ENCODE measurements at places on chromosomes 1 and 21. TPM values are rescaled to one million over a fixed set of nuclear protein-coding genes. Genes with fewer than 3 reads are reported as not detected.

DNA sequence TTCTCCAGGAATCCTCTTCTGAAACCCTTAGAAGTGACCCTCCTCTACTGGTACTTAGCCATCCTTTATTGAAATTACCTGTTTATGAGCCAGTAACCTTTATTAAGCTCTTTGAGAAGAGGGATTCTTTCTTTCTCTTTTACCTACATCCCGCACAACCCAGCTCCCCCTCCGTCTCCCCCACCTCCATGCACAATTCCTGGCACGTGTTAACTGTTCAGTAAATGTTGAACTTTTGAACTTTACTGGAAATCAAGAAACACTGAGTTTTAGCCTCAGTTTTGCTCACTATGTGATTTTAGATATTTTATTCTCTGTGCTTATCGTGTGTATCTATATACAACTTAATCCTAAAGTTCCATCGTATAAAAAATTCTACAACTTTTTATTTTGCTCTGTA, 1.8 kb downstream of the TMED5 start:
- no peak for DNase-seq
- H3K4me1 ChIP-seq, result peaks cover 29% of the 10 kb centered on the region
- H3K4me3 ChIP-seq, result peak overlapping the region; percentile 76
- H3K27ac ChIP-seq, result peak overlapping the region; percentile 6
- no peaks in the 10 kb centered on the region for H3K36me3 ChIP-seq
- H3K27me3 ChIP-seq, result no peaks in the 10 kb centered on the region

The TNNI3K gene
- not detected for total RNA-seq

DNA sequence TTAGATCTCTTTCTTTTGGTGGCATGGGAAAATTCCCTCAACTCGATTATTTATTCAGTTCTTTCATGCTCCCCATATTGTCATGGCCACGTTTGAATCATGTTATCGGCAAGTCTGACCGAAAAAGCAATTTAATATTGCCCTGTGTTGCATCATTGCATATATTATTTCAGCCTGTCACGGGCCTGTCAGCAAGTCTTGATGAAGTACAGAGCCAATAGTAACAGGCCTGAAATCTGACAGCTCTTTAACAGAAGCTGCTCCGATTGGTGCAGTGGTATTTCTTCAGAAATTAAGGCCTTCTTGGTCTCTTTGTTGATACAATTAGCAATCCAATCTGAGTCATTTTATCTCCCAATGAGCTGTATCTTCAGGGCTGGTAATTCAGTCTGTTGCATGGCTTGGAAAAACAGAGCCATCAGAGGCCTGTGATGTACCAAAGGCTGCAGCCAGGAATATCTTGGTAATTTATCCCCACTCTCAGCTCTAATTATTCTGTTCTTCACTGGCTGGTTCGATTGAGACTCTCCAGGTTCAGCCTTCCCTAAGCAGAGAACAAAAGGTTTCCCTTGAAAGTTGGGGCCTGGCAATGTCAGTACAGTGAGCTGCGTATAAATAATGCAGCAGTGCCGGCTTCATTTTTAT, 149.5 kb downstream of the FGGY start:
- H3K27ac ChIP-seq, result peak overlapping the region; percentile 82
- DNase-seq, result peak; percentile 69
- H3K4me3 ChIP-seq, result no peak overlapping the region
- H3K27me3 ChIP-seq, result no peaks in the 10 kb centered on the region
- no peaks in the 10 kb centered on the region for H3K36me3 ChIP-seq

GRCh38 chr1:927748-928147, 4.0 kb downstream of the SAMD11 start:
- no peaks in the 10 kb centered on the region for H3K36me3 ChIP-seq
- peaks cover 34% of the 10 kb centered on the region for H3K4me1 ChIP-seq
- no peak overlapping the region for H3K4me3 ChIP-seq
- no peaks in the 10 kb centered on the region for H3K27me3 ChIP-seq
- H3K27ac ChIP-seq, result no peak overlapping the region
- DNase-seq, result no peak

GRCh38 chr21:31597683-31598082, 61.8 kb upstream of the SOD1 start:
- H3K4me3 ChIP-seq, result no peak overlapping the region
- no peak for DNase-seq
- H3K4me1 ChIP-seq, result no peaks in the 10 kb centered on the region
- H3K27ac ChIP-seq, result no peak overlapping the region

- no peaks in the 10 kb centered on the region for H3K27me3 ChIP-seq
- no peaks in the 10 kb centered on the region for H3K4me1 ChIP-seq
- H3K27ac ChIP-seq, result no peak overlapping the region
- H3K36me3 ChIP-seq, result no peaks in the 10 kb centered on the region
- no peak overlapping the region for H3K4me3 ChIP-seq
- DNase-seq, result no peak
These were observed 253.1 kb upstream of the DUSP10 start for GRCh38 chr1:221994939-221995338.

GRCh38 chr1:59685666-59686065, 129.1 kb upstream of the HOOK1 start:
- no peak overlapping the region for H3K27ac ChIP-seq
- no peaks in the 10 kb centered on the region for H3K36me3 ChIP-seq
- no peak for DNase-seq
- H3K27me3 ChIP-seq, result no peaks in the 10 kb centered on the region
- no peaks in the 10 kb centered on the region for H3K4me1 ChIP-seq

The BEND5 gene
- total RNA-seq, result 6.2 TPM

- H3K36me3 ChIP-seq, result no peaks in the 10 kb centered on the region
These were observed 119.4 kb downstream of the MRPS6 start for GRCh38 chr21:34192646-34193285.

The ADGRL2 gene
- total RNA-seq, result 1.5 TPM

DNA sequence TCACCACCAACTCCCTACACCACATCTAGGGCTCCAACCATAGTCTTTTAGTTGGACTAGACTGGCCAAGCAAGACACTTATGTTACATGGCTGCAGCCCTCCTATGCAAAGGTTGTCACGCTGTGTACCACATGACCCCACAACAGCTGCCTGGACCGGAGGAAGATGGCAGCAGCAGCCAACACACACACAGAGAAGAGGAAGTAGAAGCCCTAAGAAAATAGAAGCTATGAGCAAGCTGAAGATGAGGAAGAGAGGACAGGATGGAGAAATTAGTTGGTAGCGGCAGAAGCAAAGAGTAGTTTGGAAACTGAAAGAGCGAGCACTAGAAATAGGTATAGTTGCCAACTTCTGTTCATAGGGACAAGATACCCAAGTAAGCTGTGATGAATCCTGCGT, 60.8 kb upstream of the RALGPS2 start:
- no peaks in the 10 kb centered on the region for H3K4me1 ChIP-seq
- DNase-seq, result no peak
- no peaks in the 10 kb centered on the region for H3K36me3 ChIP-seq
- no peak overlapping the region for H3K27ac ChIP-seq
- H3K27me3 ChIP-seq, result peaks cover 2% of the 10 kb centered on the region
- no peak overlapping the region for H3K4me3 ChIP-seq

GRCh38 chr1:3480369-3480719, 25.9 kb downstream of the ARHGEF16 start:
- H3K27ac ChIP-seq, result no peak overlapping the region
- H3K4me1 ChIP-seq, result no peaks in the 10 kb centered on the region
- no peak for DNase-seq

GRCh38 chr1:24912376-24913273, 17.5 kb downstream of the RUNX3 start:
- H3K27ac ChIP-seq, result no peak overlapping the region
- peaks cover 3% of the 10 kb centered on the region for H3K36me3 ChIP-seq
- H3K4me1 ChIP-seq, result no peaks in the 10 kb centered on the region
- H3K4me3 ChIP-seq, result no peak overlapping the region
- H3K27me3 ChIP-seq, result no peaks in the 10 kb centered on the region

DNA sequence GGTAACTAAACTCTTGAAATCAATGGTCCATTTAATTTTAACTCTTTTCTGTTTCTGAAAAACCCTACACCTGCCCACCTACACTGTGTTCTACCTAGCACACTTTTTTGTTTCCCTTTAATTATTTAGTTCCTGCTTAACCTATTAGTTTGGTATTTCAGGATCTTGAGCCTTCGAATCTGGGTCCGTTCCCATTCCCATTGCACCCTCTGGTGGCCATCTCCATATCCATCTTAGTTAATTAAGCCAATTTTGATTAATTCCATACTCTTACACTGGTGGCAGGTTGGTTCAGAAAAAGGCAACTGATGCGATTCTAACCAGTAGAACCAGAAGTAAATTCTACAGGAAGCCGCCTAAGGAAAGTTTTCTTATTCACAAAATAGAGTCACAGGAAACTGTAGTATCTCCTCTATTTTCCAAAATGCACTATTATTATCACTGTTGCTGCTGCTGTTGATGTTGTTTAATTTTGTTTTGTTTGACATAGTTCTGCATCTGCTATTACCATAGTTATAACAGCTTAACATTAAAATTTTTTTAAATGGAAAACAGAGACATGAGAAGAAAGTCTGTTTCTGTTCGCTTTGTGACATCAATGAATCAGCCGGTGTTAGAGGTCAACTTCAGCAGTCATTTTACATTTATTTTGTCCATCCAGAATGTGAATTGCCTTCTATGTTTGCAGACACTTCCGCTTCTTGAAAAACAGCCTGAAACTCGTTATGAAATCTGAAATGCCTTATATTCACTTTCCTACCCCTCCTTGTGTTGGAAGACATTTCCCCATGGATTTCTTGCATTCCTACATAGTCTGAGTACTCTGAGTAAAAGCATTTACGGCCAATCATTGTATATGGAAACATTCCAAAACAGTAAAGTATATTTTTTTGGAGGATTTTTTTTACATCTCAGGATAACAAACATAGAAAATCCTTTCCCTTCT, 115.5 kb upstream of the NCAM2 start:
- no peaks in the 10 kb centered on the region for H3K36me3 ChIP-seq
- no peaks in the 10 kb centered on the region for H3K27me3 ChIP-seq

DNA sequence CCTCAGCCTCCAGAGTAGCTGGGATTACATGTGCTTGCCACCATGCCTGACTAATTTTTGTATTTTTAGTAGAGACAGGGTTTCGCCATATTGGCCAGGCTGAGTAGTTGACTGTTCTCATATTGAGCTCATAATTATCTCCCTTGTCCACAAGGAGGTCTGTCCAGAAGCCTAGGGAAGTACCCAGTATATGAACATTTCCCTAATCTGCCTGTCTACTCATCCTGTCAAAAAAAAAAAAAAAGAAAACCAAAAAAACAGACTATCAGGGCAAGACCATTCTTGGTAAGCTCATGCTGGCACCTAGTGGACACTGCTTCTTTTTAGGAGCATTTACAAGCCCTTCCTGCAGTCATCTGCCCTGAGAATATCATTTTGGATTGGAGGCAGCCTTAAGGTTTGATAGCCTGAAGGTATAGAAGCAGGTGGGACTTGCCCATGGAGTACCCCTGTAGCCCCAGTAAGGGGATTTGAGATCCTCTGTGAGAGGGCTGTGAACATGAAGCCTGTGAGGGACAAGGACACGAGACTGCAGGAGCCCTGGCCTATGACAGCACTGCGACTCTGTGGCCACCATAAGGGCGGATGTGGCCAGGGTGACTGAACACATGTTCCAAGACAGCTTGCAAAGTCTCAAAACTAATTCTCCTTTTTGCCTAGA, 10.8 kb upstream of the DUSP12 start:
- H3K36me3 ChIP-seq, result no peaks in the 10 kb centered on the region
- DNase-seq, result peak; percentile 68
- no peaks in the 10 kb centered on the region for H3K27me3 ChIP-seq

GRCh38 chr1:119081700-119082099, 58.8 kb downstream of the WARS2 start:
- no peaks in the 10 kb centered on the region for H3K36me3 ChIP-seq
- H3K27ac ChIP-seq, result no peak overlapping the region
- no peaks in the 10 kb centered on the region for H3K4me1 ChIP-seq

The HOOK1 gene
- 293 TPM for total RNA-seq

The ATP1B1 gene
- total RNA-seq, result 20.2 TPM

The ACTN2 gene
- total RNA-seq, result 39.4 TPM

DNA sequence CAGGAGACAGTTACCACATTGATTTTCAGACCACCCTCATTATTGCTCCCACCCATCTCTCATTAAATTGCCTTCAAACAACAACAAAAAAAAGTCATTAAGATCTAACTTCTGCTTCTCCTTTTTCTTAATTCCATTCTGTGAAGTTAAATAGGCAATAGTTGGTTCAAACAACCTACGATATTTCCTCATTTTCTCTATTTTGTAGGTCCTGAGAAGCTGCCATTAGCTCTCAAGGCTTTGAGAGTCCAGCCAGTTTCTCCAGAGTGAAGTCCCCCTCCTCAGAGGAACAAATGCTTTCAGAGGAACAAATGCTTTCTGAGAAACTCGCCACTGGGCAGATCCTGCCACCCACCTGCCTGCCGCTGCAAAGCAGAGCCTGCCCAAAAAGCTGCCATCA, 125.6 kb downstream of the ETS2 start:
- no peaks in the 10 kb centered on the region for H3K36me3 ChIP-seq
- H3K4me3 ChIP-seq, result no peak overlapping the region
- no peaks in the 10 kb centered on the region for H3K4me1 ChIP-seq
- H3K27ac ChIP-seq, result no peak overlapping the region
- no peaks in the 10 kb centered on the region for H3K27me3 ChIP-seq

GRCh38 chr1:212607913-212608391, 609 bp upstream of the ATF3 start:
- peak overlapping the region; percentile 75 for H3K4me3 ChIP-seq
- peaks cover 52% of the 10 kb centered on the region for H3K27me3 ChIP-seq
- no peak for DNase-seq
- H3K27ac ChIP-seq, result peak overlapping the region; percentile 43
- no peaks in the 10 kb centered on the region for H3K36me3 ChIP-seq
- peaks cover 59% of the 10 kb centered on the region for H3K4me1 ChIP-seq

GRCh38 chr1:178037510-178038253, 56.2 kb upstream of the RASAL2 start:
- no peaks in the 10 kb centered on the region for H3K27me3 ChIP-seq
- DNase-seq, result peak; percentile 40
- H3K4me1 ChIP-seq, result no peaks in the 10 kb centered on the region
- peak overlapping the region; percentile 39 for H3K4me3 ChIP-seq
- H3K27ac ChIP-seq, result no peak overlapping the region

- no peaks in the 10 kb centered on the region for H3K27me3 ChIP-seq
- no peaks in the 10 kb centered on the region for H3K4me1 ChIP-seq
- H3K4me3 ChIP-seq, result no peak overlapping the region
These were observed 43.0 kb upstream of the RAP1A start for GRCh38 chr1:111576547-111576946.

DNA sequence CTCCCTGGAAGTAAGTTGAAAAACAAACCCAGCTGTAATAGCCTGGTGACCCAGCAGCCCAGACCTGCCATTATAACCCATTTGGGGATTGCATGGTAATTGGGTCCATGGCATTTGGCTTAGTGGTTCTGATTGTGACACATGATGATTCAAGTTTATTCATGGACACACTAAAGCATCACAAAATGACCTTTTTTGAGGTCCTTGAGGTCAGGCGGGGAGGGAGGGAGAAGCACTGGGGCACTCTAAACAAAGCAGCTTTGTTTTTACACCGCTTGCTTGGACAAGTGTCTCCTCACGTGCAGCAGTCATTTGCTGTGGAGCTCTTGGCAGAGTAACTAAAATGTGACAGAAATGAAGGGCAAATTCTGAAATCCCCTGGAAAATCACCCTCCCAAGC, 241.0 kb upstream of the SGIP1 start:
- H3K36me3 ChIP-seq, result no peaks in the 10 kb centered on the region
- no peaks in the 10 kb centered on the region for H3K27me3 ChIP-seq
- DNase-seq, result no peak
- no peak overlapping the region for H3K4me3 ChIP-seq

GRCh38 chr1:31955917-31956736, 18.0 kb upstream of the PTP4A2 start:
- peak overlapping the region; percentile 69 for H3K27ac ChIP-seq
- no peaks in the 10 kb centered on the region for H3K36me3 ChIP-seq
- DNase-seq, result peak; percentile 80
- H3K4me3 ChIP-seq, result no peak overlapping the region
- no peaks in the 10 kb centered on the region for H3K27me3 ChIP-seq

The CAMK1G gene
- total RNA-seq, result 21.2 TPM

The C1orf74 gene
- 5.0 TPM for total RNA-seq
